ENCODE measurements at places on chromosomes 16 and 17.

DNA sequence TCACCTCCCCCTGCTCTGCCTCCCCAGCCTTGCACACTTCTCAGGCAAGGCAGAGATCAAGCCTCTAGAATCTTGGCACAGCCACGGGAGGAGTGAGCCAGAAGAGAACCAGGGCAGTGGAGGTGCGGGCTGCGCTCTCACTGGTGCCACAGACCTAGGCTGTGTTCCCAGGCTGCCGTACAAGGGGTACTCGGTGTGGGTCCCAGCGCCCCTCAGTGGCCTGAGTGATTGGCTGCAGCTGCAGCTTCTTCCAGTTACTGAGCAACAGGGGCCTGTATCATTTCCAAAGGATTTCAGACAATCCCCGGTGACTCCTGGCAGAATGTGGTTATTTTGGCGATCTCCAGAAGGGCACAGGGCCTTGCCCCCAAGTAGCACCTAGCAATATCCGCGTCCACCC lies 1852.1 kb downstream of the TP53TG3F start:
- DNase-seq, result no peak

DNA sequence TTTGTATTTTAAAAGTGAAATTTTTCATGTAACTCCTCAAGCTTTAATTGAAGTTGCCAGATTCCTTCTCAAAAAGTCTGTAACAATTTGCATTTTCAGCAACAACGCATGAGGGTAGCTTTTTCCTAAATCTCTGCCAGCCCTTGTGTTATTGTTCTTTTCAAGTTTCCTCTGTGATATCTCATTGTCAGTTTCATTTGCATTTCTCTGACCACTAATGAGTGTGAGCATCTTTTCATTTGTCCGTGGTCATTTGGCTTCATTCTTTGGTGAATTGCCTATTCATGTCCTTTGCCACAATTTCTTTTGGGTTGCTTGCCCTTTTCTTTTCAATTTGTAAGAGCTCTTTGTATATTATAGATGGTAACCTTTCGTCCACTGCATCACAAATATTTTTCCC lies 68.0 kb upstream of the NKD1 start:
- DNase-seq, result no peak

DNA sequence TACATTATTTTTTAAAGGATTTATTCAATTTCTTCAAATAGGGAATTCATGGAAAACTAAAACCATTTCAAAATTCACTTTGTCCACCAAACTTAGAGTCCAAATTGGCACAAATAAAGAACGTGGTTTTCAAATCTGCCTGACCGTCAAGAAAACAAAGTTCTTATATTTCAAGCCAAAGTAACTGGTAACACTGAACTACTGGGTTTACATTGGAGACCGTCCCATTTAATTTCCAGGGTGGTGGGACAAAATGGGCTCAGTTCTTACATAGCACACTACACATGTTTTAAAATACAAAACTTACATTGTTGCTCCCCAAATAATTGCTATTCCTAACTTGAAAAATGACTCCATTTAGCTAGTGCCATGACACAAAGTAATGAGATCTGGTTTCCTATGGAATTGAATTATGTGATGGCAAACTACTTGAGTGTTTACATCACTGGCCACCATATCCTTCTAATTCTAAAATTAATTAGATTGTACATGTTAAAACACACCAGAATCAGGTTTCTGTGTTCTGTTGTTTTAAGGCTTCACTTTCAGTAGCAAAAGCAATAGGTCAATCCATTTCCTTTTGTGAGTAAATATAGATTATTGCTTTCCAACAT lies 6.5 kb downstream of the PSME3IP1 start:
- no peak for DNase-seq

DNA sequence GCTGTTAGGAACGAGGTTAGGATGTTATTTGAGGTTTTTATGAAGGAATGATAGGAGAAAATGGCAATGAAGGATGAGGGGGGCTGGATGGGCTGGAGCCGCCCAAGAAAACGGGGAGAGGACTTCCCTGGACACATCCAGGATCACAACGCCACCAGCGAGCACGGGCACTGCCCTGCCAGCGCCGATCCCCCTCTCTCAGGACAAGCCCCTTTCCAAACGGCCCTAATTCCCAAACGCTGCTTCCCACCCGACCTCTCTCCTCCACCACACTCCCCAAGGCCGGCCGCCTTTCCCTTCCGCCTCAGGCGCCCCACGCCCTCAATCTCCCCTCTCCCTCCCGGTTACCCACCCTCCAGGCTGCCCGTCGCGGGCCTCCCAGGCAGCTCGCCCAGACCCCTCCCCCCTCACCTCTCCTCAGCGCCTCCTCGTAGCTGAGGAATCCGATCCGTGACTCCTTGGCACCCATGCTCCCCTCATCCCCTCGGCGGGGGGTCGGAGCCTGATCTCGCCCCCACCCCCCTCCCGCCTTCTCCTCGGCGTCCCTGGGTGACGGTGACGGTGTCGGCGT lies 377 bp downstream of the USP32 start:
- DNase-seq, result peak; percentile 65

DNA sequence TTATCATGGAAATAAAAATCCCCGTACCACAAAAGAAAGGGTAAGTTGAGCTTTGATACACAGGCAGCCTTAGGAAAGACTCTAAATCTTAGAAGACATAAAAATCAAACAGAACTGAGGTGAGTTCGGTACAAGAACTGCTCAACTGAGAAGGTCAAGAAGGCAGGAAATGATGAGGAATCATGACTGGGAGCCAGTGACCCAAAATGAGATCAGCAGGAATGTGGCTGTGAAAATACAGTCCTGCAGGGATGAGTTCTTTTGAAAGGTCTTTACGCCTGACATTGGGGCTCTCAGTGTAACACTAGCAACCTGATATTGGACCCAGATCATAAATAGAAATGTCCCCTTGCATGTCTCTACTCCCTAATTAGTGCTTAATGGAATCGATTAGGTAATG lies 56.3 kb upstream of the CDH11 start:
- DNase-seq, result no peak

DNA sequence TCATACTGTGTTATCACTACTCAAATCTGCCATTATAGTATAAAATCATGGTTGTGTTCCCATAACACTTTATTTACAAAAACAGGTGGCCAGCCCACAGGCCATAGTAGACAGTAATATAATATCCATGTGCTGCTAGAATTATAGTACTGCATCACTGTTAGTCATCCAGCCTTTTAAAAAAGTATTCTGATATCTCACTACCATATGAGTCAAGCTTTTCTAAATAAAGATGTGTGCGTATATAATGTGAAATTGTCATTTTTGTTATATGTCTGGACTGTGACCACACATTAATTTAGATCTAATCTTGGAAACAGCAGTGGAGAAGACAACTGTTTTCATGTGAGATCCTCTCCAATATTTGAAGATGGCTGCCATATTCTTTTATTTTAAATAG lies 1049.1 kb upstream of the GOT2 start:
- DNase-seq, result no peak

DNA sequence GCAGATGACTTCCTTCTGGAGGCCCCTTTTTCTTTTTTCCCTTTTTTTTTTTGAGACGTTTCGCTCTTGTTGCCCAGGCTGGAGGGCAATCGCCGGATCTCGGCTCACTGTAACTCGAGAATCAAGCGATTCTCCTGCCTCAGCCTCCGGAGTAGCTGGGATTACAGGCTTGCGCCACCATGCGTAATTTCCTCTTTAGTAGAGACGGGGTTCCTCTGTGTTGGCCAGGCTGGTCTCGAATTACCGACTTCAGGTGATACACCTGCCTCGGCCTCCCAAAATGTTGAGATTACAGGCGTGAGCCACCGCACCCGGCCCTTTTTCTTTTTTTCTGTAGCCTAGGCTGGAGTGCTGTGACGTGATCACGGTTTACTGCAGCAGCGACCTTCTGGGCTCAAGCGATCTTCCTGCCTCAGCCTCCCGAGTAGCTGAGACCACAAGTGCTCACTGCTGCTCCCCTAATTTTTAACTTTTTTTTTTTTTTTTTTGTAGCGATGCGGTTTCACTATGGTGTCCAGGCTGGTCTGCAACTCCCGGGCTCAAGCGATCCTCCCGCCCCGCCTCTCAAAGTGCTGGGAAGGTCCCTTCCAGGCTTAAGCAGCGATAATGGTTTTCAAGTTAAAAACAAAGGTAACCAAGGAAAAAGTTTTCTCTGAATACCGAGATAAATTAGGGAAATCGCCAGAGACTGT lies 956 bp upstream of the IST1 start:
- peak; percentile 64 for DNase-seq
